ENCODE measurements at places on chromosomes 4 and X.
A peak's percentile ranks its signal among the peaks of the same experiment; 100 is the strongest.

GRCh38 chr4:165289423-165289785 is 38.1 kb upstream of the MSMO1 start:
- no peak for DNase-seq

GRCh38 chr4:72531322-72531721 is 37.7 kb downstream of the ADAMTS3 start:
- DNase-seq = no peak

DNA sequence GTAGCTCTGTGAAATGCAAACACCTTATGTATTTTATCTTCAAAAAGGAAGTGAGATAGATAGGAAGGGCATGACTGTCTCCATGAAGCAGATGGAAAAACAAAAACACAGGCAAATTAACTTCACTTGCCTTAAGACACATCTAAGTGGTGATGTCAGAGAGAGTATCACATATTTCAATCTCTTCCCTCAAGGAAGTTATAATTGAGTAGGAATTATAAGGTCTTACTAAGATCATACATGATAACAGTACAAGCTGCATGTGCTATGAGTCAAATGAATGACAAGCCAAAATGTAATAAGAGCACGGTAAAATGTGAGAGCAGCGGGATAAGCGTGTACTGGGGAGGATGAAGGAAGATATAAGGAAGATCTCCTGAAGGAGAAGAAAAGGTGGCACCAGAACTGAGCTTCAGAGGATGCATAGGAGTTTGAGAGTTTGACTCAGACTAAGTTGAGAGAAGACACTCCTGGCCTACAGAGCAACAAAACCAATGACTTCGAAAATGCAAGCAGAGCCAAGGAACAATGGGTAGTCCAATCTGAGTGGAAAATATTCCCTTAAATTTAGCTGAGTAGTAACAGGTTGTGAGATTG is 43.3 kb upstream of the GALNT7 start:
- no peak for DNase-seq

- no peak for DNase-seq
Measured at GRCh38 chr4:963276-964225, 9.8 kb downstream of the DGKQ start.

- no peak for DNase-seq
Measured at GRCh38 chr4:139553751-139554641, 2.0 kb downstream of the SETD7 start.

DNA sequence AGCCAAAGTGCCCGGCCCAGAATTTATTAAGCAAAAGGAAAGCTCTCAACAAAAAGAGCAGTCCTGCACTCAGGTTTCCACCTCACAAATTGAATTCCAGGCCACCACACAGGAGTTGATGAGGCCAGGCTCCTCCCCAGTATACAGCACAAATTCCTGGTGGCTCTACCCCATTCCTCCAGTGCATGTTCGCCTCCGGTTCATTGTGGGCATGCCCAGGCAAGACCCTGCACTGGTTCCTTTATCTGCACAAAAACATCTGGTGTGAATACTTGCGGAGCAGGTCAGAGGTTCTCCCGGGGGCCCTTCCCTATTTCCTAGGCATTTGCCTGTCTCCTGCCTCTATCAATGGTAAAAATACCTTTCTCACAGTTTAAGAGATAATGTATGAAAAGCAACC is 195.2 kb upstream of the ANXA10 start:
- DNase-seq = no peak

DNA sequence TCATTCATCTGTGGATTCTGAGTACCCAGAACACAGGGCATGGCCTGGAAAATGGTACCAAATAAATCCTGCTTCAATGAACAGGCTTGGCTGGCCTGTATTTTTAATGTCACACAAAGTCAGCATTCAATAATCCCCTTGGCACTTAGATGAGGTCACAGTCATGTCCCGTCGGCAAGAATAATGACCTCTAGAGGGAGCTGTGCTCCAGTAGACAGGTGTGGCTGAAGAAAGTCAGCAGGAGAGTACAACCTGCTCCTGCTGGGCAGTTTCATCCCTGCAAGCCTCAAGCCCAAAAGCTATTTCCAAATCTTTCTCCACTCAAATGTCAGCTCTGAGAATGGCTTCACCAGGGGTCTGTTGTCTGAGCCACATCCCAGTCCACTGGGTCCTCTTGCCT is 404.0 kb upstream of the F9 start:
- DNase-seq = no peak

DNA sequence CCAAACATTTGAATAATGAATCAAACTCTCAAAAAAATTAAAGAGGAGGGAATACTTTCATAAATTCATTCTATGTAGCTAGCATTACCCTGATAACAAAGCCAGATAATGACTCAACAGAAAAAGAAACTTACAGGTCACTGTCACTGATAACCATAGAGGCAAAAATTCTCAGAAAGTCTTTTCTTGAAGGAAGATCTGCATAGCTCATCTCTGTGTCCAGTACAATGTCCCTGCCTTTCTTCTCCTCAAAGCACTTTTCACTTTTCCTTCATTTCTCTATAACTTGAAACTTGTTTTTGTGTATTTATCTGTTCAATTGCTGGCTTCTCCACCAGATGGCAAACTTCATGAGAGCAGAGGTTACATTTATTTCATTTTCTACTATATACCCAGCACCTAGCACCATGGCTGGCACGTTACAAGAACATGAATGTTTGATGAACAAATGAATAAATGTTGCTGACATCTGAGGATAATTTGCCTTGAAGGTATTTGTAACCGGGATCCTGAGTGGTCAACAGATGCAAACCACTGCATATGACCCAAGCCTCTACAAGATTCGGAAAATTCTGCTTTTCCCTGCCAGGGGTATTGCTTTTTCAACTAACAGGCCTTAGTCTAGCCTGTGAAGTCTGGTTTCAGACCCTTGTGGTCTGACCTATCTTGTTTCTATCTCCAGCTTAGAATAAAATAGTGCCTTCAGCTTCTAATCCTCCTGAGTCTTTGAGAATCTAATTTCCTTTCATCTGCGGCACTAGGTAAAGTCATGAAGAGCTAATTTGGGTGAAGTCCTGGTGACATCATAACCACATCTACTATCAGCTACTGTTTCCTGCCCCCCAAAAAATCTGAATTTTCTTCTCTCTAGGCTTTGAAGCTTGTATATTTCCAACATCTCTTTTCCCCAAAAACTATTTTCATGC is 52.5 kb upstream of the ANTXR2 start:
- peak; percentile 67 for DNase-seq

DNA sequence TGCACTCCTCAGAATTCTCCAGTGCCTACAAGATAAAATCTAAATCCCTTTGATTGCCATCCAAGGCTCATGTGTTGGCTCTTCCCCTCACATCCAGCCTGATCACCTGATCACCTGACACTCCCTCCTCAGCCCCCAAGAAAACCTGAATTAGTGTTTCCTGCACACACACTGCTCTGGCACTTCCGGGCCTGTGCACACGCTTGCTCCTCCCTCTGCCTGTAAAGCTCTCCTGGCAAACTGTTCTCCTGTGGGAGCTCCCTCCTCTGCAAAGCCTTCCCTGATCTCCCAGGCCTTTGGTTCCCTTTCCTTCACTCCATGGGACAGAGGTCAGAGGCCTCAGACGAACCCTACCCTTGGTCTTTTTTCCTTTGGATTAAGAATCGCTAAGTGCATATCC is 19.9 kb downstream of the PHKA2 start:
- no peak for DNase-seq

Measured in activated effector memory CD4-positive, alpha-beta T cell treated with anti-CD3 and anti-CD28 coated beads, Interleukin-2, amount 50 U/mL, for 16 hours (primary cell).